NCI-H187 (cell line): ENCODE measurements at places on chromosomes 7 and 10.
A peak's percentile ranks its signal among the peaks of the same experiment; 100 is the strongest.

DNA sequence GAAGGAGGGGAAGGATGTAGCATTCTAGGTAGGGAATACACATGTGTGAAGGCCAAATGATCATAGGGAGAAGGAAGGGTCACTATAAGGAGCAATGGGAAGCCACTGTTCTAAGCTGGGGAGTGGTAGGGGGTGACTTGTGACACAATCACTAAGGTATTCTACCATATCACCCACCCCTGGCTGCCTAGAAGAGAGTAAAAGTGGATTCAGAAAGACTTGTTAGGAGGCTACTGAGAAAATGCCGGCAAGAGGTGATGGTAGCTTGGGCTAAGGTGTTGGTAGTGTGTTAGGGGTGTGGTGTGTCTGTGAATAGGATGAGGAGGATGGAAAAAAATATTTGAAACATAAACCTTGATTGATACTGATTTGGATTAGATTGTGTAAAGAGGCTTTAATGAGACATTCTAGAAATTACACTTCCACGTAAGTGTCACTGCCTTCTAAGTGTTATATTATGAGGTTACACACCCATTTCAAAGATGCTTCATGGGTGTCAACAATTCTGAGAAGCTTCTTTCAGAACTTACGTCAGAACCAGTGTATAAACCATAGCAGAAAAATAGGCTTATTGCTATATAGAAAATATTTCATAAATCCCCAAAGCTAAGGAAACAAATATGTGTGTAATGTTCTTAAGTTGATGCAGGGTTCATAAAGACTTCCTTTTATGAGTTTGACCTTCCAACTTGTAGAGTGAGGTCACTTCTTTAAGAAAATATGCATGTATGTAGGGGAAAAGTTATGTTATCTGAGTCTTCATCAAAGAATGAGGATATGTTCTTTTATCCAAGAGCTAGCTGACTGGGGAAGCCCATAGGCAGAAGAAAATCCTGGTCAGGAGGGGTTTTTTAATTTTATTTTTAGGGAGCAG, 5.6 kb upstream of the BPGM start:
- DNase-seq = no peak

- no peak for DNase-seq
Observed at GRCh38 chr10:98528805-98529183, 82.1 kb upstream of the HPS1 start.

DNA sequence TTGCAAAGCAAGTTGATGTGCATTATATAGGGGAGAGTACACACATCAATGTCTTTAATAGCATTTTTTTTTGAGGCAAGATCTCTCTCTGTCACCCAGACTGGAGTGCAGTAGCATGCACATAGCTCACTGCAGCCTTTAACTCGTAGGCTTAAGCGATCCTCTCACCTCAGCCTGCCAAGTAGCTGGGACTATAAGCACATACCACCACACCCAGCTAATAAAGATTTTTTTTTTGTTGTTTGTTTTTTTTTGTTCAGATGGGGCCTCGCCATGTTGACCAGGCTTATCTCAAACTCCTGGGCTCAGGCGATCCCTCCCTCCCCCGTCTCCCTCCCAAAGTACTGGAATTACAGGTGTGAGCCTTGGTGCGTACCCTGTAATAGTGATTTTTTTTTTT, 1.5 kb downstream of the UMAD1 start:
- no peak for DNase-seq

DNA sequence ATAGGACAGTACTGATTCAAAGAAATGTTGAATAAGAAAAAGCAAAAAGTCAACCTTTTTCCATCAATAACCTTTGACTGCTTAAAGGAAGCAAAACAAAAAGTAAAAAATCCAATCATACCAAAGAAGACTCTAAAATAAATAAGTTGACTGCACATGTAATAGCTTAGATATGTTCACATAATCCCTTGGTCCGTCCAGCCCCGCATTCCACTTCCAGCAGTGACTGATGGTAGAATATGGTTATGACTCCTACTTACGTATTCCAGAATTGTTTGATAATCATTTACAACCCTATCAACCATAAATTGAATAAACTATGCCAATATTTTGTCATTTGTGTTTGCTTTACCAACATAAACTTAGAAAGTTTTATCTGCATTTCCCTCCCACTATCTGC, 77.9 kb downstream of the CTNNA3 start:
- DNase-seq = no peak

DNA sequence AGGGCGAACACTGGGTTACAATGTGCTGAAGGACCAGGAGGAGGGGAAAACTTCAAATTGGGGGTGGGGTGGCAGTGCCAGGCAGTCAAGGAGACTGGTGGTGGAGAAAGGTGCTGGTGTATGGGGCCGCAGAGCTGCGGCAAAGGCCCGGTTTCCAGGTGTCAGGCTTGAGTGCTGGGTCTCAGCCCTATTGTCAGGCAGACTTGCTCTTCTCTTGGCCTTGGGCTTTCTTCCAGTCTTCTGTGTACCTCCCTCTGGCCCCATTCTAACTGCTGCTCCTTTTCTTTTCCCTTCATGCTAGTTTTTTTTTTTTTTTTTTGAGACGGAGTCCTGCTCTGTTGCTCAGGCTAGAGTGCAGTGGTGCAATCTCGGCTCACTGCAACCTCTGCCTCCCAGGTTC, 51.0 kb downstream of the POLR3A start:
- no peak for DNase-seq

- no peak for DNase-seq
Observed at GRCh38 chr10:129713659-129714265, 246.7 kb downstream of the MGMT start.

GRCh38 chr7:82049891-82050533, 280.2 kb upstream of the HGF start:
- no peak for DNase-seq

GRCh38 chr10:133144771-133145170, 15.2 kb upstream of the KNDC1 start:
- DNase-seq = no peak

DNA sequence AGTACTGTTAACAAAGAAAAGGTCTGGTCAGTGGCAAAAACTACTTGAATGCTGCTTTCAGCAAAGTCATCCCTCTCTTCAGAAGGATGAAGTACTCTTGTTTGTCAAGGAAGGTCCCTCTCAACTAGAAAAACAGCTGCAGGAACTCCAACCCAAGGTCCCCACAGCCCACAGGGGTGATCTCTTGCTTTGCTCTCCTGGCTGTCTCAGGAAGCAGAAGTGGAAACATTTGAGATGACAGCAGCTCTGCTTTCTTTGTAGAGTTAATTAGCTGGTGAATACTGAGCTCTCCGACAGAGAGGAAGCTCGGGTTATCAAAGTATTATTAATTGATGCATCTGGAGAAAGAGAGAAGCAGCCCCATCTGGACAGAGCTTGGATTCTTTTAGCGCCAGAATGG, 25.4 kb upstream of the LRGUK start:
- no peak for DNase-seq

- no peak for DNase-seq
Observed at GRCh38 chr10:3397231-3397630, 224.6 kb upstream of the PITRM1 start.

DNA sequence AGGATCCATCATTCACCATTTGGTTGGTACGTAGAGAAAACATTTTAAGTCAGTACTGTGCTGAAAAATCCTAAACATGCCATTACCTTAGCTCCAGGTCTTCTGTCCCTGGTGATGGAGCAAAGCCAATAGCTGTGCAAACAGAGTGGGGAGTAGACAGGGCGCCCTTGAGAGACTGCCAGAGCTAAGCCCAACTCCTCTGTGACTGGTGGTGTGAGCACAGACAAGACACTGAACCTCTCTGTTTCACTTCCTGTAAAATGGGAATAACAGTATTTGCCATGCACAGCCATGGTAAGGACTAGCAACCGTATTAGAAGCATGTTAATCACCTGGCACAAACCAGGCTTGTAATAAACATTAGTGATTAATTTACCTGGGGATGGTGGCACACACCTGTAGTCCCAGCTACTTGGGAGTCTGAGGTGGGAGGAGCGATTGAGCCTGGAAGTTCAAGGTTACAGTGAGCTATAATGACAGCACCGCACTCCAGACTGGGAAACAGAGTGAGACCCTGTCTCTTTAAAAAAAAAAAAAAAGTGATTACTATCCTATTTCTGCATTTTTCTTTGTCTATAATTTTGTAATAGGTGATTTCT, 28.7 kb downstream of the LYZL1 start:
- no peak for DNase-seq

GRCh38 chr10:64096941-64097340, 575.7 kb downstream of the REEP3 start:
- DNase-seq = no peak

GRCh38 chr7:3955026-3955425, 654.0 kb downstream of the SDK1 start:
- DNase-seq = no peak

- DNase-seq = no peak
Observed at GRCh38 chr10:34801097-34801733, 13.9 kb downstream of the PARD3 start.

DNA sequence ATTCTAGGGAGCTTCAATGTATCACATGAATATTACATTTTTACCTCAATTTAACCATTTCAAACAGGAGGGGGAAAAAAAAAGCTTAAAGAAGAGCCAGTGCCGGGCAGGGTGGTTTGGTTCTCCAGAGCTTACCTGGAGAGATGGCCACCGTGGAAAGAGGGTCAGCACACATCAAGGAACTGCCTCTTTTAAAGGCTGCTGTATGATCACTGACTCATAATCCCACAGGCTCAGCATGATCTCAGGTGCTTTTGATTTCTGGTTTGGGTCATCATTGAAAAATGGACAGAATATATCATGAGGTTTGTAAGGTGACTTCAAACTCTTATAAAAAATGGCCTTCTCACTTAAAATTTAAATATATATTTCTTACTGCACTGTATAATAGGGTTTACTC, 67.5 kb upstream of the MDFIC start:
- DNase-seq = no peak

- DNase-seq = no peak
Observed at GRCh38 chr7:106064771-106065574, 47.1 kb downstream of the SYPL1 start.

DNA sequence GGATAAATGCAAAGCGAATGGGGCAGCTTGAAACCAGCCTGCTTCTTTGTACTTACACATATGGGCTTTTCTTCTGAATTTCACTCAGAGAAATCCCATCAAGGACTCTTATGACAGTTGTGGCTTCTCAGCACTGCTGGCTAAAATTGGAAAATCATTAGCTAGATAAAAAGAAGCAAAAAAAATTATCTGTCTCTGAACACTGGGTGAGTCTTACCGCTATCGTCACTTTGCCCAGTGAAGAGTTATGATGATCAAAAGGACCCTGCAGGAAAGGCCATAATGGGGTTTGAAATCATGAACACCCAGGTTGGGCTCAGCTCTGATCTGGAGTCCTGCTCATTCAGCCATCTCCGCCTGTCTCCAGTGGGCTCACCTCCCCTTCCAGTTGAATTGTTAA, 34.3 kb downstream of the AOAH start:
- DNase-seq = no peak

DNA sequence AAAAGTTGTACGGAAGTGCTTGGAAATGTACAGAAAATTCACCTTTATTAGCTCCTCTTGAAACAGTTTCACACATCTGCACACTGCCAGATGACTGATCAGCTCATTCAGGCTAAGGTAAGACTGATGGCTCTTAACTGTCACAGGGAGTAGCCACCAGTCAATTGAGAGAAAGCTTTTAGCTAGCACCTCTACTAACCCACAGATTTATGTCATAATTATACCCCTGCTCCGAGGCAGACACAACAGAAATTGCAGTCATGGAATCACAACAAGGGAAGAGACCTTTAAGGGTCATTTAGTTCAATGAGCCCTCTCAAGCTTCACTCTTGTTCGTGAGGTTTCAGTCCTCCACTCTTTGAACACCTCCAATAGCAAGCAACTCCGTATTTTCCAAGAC, 235.4 kb downstream of the TRIL start:
- peak; percentile 81 for DNase-seq

- DNase-seq = no peak
Observed at GRCh38 chr10:77300682-77301302, 336.8 kb downstream of the KCNMA1 start.

- DNase-seq = no peak
Observed at GRCh38 chr7:118352867-118353453, 128.5 kb downstream of the ANKRD7 start.

- DNase-seq = no peak
Observed at GRCh38 chr7:51593628-51594027, 277.0 kb upstream of the COBL start.

- DNase-seq = no peak
Observed at GRCh38 chr10:188546-188945, 53.3 kb downstream of the ZMYND11 start.

DNA sequence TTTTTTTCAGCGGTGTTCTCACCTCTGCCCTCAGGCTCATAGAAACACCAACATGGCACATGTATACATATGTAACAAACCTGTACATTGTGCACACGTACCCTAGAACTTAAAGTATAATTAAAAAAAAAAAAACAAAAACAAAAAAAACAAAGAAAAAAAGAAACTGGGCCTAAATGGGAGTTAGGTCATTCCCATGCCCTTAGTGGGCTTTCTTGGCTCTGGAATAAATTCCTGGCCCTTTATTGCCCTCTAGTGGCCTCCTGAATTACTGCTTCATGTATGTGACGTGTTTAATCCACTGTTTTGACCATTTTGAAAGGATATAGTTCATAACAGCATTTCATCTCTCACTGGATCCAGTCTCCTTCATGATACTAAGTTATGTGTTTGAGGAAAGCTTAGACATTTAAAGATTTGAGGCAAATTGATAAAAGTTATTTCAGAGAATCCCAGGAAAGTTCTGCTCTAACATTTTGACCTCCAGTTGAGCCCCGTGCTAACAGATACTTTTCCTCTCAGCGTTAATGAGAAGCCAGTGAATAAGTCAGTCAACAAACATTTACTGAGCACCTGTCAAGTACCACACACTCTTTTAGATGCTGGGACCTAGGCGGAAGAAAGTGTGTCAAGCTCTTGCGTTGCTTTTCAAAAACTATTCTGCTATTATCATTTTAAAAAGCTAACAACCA, 54.7 kb upstream of the SYPL1 start:
- peak; percentile 50 for DNase-seq

- no peak for DNase-seq
Observed at GRCh38 chr10:125548356-125548755, 134.6 kb downstream of the TEX36 start.

GRCh38 chr7:46534664-46535588, 613.9 kb upstream of the IGFBP3 start:
- no peak for DNase-seq

DNA sequence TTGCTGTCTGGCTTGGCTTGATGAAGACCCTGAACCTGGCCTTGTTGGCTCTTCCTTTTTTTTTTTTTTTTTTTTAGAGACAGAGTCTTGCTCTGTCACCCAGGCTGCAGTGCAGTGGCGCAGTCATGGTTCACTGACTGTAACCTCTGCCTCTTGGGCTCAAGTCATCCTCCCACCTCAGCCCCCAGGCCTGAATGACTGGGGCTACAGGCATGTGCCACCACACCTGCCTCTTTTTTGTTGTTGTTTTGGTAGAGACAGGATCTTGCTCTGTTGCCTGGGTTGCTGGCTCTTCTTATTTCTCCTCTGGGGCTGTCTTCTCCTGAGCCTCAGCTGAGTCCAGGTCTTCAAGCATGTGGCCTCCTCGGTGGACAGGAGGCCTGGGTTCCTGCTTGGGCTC, 44.7 kb downstream of the PRF1 start:
- DNase-seq = no peak

GRCh38 chr7:2106924-2107323, 125.8 kb downstream of the MAD1L1 start:
- no peak for DNase-seq
